ENCODE measurements at places on chromosomes 3 and 15. TPM values are rescaled to one million over a fixed set of nuclear protein-coding genes. Genes with fewer than 3 reads are reported as not detected.

DNA sequence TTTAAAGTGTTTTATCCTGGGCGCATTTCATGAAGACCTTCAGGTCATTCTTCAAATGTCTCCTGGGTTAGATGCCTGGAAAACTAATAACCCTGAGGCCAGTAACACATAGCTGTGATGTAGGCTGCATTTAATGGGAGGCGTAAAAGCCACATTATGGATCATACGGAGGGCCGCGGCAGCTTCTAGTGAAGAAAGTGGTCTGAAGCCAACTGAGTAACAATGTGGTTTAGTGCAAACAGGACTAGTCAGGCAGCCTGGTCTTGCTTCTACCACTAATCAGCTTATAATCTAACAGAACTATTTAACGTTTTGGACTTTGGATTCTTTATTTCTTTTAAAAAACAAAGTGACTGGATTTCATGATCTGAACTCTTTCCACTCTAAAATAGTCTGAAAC is 54.4 kb downstream of the ADAMTSL3 start:
- no peaks in the 10 kb centered on the region for H3K27me3 ChIP-seq
- H3K4me3 ChIP-seq, result no peak overlapping the region
- no peaks in the 10 kb centered on the region for H3K36me3 ChIP-seq
- no peak overlapping the region for H3K27ac ChIP-seq
- H3K4me1 ChIP-seq, result no peaks in the 10 kb centered on the region

DNA sequence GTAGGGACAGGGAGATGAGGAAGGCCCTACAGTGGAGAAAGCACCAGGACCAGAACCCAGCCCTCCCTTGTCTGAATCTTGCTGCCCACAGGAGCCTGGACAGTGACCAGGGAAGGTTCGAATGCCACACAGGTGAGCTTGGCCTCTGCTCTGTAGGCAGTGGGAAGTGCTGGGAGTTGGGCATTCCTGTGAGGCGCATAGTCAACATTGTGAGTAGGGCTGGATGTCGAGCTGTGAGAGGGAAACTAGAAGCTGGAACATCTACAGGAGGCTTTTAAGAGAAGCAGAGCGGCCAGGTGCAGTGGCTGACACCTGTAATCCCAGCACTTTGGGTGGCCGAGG is 20.3 kb upstream of the ALAS1 start:
- no peaks in the 10 kb centered on the region for H3K36me3 ChIP-seq
- peaks cover 7% of the 10 kb centered on the region for H3K27me3 ChIP-seq
- H3K4me1 ChIP-seq, result peaks cover 36% of the 10 kb centered on the region
- no peak overlapping the region for H3K4me3 ChIP-seq

The FETUB gene
- total RNA-seq, result not detected

DNA sequence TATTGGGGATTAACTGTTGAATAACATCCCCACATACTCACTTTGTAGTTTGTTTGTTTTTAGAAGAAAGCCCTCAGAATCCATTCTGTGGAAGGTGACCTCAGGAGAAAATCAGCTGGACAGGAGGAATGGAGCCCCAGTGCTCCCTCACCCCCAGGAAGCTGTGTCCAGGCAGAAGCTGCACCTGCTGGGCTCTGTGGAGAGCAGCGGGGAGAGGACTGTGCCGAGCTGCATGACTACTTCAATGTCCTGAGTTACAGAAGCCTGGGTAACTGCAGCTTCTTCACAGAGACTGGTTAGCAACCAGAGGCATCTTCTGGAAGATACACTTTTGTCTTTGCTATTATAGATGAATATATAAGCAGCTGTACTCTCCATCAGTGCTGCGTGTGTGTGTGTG is 14.0 kb downstream of the TIGIT start:
- no peak for DNase-seq
- peaks cover 48% of the 10 kb centered on the region for H3K36me3 ChIP-seq
- peak overlapping the region; percentile 36 for H3K4me3 ChIP-seq
- H3K4me1 ChIP-seq, result peaks cover 45% of the 10 kb centered on the region

- H3K27ac ChIP-seq, result no peak overlapping the region
- peaks cover 11% of the 10 kb centered on the region for H3K4me1 ChIP-seq
- no peaks in the 10 kb centered on the region for H3K27me3 ChIP-seq
- H3K36me3 ChIP-seq, result no peaks in the 10 kb centered on the region
- no peak overlapping the region for H3K4me3 ChIP-seq
Observed at GRCh38 chr3:113966172-113966571, 18.4 kb downstream of the ZDHHC23 start.

The AGBL1 gene
- not detected for total RNA-seq

The RMDN3 gene
- 28.4 TPM for total RNA-seq

DNA sequence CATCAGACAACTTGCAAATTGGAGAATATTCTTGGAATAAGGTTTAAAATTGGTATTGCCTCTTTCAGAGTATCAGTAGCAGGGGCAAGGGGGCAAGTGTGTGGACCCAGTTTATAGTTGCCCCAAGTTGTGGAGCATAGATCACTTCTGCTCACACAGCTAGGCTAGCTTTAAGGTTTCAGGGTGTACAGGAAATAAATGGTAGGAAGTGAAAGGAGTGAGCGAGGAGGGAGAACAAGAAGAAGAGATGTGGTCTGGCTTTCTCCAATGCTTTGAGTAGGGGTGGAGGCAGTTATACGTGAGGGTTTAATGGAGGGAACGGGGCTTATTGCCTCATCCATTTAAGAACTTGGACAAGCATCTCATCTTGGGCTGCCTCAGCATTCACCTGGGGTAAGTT is 290.0 kb upstream of the CFAP20DC start:
- no peak overlapping the region for H3K4me3 ChIP-seq
- H3K27ac ChIP-seq, result no peak overlapping the region
- H3K4me1 ChIP-seq, result no peaks in the 10 kb centered on the region
- H3K36me3 ChIP-seq, result no peaks in the 10 kb centered on the region
- no peaks in the 10 kb centered on the region for H3K27me3 ChIP-seq
- no peak for DNase-seq

The GHSR gene
- not detected for total RNA-seq

- H3K4me1 ChIP-seq, result no peaks in the 10 kb centered on the region
- H3K36me3 ChIP-seq, result no peaks in the 10 kb centered on the region
- no peak overlapping the region for H3K27ac ChIP-seq
- no peak overlapping the region for H3K4me3 ChIP-seq
Observed at GRCh38 chr15:61195116-61196002, 33.7 kb downstream of the RORA start.

The CRYBG3 gene
- 12.8 TPM for total RNA-seq
